ENCODE measurements at places on chromosomes 2 and 18.

GRCh38 chr2:15189216-15189615 lies 371.9 kb downstream of the NBAS start:
- no peak for DNase-seq

- DNase-seq = no peak
These were observed 163.1 kb downstream of the BABAM2 start for GRCh38 chr2:28053597-28053996.

- no peak for DNase-seq
These were observed 147.0 kb upstream of the LHCGR start for GRCh38 chr2:48902521-48902920.

GRCh38 chr2:67755156-67755882 lies 307.5 kb downstream of the C1D start:
- DNase-seq = no peak

- no peak for DNase-seq
These were observed 8.0 kb upstream of the C2orf69 start for GRCh38 chr2:199903111-199903510.

DNA sequence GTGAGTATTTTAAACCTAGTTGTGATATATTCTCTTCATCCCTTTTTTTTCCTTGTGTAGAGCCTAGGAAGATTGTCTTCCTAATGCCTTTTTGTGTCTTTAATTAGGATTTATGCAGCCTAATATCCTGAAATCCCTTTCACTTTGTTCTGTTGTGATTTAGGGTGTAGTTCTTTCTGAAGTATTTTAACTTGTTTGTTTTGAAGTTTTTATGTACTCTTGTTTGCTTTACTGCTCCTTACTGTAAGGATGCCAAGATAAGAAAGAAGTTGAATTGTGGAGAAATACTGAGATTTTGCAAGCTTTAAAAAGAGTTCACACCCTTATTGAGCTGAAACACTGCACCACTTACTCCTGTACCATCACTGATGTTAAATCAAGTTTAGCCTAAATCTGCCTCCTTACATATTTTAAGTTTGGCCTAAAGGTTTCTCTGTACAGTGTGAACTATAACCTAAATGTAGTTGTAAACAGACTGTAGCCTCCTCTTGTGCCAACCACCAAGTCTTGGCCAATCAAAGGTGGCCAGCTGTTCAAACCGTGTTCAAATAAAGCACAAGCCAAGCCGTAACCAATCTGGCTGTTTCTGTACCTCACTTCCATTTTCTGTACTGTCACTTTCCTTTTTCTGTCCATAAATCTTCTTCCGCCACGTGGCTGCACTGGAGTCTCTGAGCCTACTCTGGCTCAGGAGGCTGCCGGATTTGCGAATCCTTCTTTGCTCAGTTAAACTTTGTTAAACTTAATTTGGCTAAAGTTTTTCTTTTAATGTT lies 17.7 kb upstream of the ACOXL start:
- no peak for DNase-seq

GRCh38 chr18:23963443-23964165 lies 51.0 kb upstream of the TTC39C start:
- DNase-seq = no peak

DNA sequence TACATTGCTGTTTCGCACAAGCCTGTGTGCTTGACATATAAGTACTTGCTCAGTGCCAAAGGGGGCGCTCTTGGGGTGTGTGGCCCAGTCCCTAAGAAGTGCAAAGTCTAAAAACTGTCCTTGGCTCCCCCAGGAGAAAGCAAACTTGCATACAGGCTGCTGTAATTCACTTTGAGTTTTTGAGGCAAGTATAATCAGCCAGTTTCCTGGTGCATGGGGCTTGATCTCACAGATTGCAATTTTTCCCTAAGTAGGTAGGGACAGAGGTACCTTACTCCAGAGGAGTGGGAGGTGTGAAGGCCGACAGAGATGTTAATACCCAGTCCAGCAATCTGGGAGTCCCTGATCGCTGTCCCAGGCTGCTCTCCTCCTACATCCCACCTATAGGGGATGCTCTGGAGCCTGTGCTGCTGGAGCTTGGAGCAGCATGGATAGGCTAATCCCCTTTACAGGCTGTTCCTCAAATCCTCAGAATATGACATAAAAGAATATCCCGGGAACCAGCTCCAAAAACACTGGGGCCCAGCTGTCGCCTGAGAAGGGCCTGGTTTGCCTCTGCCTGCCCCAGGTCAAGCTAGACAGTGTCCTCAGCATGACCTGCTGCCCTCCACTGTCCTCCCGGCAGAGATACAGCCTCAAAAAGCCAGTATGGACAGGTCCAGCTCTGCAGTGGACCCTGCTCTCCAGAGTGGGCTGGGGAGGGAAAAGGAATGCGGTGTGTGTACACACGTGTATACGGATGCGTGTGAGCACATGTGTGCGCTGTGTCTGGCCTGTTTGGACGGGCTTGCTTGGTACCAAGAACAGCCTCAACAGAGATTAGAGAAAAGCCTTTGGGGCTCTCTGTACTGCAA lies 136.5 kb upstream of the HAAO start:
- DNase-seq = no peak

GRCh38 chr2:225534697-225535096 lies 135.2 kb downstream of the NYAP2 start:
- DNase-seq = no peak

DNA sequence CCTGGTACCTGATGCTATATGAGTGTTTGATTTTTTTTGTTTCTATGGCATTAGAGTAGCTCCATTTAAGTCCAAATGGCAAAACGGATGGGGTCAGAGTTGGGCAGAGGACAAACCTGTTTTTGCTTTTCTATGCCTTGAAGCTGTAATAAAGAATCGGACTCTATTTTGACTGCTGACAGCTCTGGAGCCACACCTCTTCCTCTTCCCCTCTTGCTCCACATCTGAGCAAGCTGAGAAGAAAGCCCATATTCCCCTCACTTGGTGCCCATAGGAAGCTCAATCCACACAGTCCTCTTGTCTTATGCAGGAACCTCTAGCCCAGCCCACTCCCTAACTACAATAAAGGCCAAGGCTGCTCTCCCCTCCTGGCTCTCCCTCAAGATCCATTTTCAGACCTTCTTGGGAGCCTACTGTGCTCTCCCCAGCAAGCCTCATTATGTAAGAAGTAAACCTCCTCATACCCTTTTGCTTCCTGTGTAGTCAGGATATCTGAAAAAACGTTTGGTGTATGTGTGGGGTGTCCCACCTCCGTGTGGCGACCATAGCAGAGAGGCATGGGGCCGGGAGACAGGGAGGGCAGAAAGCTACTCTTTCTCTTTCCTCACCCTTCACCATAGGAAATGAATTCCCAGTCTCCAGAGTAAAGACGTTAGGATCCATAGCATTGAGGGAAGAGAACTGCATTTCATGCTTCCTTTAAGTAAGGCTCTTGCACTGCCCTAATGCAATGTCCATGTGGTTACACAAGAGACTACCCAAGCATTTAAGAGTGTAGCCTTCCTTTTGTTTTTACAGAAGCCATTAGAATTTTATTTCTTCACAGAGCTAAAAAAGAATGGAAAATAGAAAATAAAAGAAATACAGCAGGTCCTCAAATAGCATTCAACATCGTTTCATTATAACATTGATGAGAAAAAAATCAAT lies 41.9 kb upstream of the RAPGEF4 start:
- DNase-seq = no peak

DNA sequence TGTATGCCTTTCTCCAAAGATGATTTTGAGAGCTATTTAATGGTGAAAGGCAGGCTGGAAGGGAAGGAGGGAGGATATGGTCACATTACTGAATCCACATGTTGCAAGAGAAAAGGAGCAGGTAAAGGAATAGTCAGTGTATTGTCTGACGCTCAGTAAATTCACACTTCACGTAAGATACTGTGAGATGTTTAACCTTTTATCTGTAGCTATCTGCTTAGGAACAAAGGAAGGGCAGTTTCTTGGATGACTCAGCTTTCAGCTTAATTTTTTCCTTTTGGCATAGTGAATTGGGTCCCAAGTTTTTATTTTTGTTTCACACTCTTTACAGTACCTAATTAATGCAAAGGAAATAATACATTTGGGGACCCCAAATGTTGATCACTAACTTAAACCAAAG lies 96.2 kb downstream of the PMS1 start:
- DNase-seq = no peak

DNA sequence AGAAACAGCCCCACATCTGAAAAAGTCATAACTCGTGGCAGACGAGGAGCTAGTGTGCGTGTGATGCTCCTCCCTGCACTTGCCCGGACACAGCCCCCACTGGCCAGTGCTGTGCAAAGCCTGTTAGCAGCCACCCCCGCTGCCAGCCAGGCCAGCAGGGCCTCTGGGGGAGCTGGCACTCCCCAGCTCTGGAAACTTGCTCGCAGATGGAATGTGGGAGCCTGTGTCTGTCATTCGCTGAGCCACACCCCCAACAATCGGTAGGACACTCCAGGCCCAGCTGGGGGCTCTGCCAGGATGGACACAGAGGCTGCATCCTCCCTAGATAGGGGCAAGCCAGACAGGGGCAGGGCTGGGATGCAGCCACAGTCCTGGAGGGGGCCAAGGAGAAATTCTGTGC lies 62.4 kb upstream of the ATG16L1 start:
- DNase-seq = no peak

GRCh38 chr18:41756141-41756540 lies 198.9 kb upstream of the PIK3C3 start:
- no peak for DNase-seq

DNA sequence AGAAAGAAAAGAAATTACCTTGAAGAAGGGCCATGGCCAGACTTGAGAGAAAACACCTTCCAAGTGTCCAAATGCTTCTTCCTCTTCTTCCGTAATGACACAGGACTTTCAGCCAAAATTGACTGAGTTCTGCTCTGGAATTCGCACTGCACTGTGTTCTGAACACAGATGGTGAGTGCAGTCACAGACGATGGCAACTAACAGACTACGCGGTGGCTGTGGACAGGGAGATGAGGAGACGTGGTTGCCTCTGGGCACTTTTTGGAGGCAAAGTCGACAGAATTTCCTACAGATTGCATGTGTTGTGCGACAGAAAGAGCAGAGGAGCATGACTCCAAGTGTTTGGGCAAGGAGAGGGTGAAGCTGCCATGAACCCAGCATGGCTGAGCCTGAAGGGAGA lies 4.3 kb upstream of the NAPG start:
- no peak for DNase-seq

DNA sequence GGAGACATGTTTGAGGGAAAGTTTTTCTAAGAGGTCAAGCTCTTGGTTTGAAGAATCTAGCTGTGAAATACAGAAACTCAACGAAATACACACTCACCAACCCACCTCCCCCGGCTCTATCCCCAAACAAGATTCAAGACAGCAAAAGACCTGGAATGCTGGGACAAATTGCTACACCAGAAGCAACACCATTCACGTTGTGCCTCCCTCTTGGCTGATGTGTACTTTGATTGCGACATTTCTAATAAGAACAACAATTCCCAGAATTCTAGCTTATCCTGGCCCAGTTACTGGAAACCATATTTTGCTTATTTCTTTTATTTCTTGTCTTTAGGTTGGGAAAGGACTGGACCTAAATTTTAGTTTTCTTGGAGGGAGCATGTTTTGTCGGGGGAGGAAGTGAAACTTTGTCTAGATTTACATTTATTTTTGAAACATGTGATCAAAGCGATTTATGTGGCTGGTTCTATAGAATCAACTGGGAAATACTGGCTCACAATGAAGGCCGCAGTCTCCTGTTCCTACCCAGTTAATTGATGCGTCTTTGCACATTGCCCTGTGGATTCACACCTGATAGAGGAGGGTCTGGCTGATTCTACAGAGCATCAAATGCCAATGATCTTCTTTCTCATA lies 29.6 kb upstream of the LPIN1 start:
- DNase-seq = no peak

- DNase-seq = peak; percentile 86
These were observed 75.3 kb downstream of the MBD2 start for GRCh38 chr18:54149078-54149697.

DNA sequence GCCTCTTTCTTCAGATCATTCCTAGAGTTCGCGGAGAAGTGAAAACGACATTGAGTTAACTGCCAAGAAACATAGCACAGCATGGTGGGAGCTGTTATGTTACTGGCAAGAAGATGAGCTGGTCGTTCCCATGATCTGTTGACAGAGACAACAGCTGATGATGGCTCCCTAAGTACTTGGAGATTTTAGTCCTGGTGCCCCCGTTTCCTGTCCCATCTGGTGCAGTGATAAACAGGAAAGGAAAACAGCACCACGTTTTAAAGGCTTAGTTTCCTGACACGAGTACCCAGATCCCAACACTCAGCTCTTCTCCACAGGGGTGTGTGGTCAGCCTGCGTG lies 56.4 kb upstream of the KCNG2 start:
- no peak for DNase-seq

GRCh38 chr2:11528228-11528627 lies 5.6 kb upstream of the GREB1 start:
- DNase-seq = no peak

GRCh38 chr2:226130192-226130591 lies 669.4 kb downstream of the IRS1 start:
- DNase-seq = no peak

GRCh38 chr2:151928380-151928779 lies 100.2 kb upstream of the ARL5A start:
- DNase-seq = no peak

DNA sequence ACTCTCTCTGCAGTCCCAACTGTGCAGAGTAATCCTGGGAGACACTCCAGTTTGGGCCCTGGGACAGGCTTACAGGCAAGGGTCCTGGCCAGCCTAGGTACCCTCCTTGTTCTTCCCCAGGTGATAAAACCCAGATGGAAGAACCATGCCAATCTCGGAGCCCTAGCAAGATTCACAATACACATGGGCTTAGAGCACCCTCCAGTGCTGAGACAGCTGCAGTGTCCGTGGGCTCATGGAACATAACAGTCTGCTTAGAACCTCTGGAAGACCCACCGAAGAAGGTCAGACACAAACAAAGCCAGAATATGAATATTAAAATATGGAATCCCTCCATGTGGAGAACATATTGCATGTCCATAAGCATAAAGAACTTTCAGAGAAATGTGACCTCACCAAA lies 568.1 kb downstream of the KCNJ3 start:
- DNase-seq = no peak

- DNase-seq = no peak
These were observed 178.7 kb downstream of the CLIP4 start for GRCh38 chr2:29293830-29294438.

GRCh38 chr2:72139471-72139873 lies 8.2 kb downstream of the CYP26B1 start:
- DNase-seq = no peak

DNA sequence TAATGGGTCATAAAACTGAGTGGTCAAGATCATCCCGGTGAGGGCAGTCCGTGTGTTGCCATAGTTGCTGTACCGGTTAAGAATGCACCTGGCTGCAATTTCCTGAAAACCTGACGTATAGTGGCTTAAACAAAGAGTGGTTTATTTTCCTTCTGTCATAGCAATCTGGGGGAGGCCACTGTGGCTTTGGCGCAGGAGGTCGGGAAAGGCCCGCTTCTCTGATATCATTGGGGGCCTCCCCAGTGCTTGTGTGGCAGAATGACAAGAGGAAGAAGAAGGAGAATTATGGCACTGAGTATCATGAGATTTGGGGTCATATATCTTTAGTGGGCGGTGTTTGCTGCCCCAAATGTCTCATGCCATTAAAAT lies 4.4 kb downstream of the C2orf92 start:
- no peak for DNase-seq

- no peak for DNase-seq
These were observed 419.6 kb upstream of the POU3F3 start for GRCh38 chr2:104434318-104434792.
